Activated naive CD4-positive, alpha-beta T cell treated with anti-CD3 and anti-CD28 coated beads, Interleukin-2, amount 10 ng/mL, durations not matched to agents 7 days and 5 days (primary cell): ENCODE measurements at places on chromosomes 12 and 14.
A peak's percentile ranks its signal among the peaks of the same experiment; 100 is the strongest.

GRCh38 chr12:29545102-29545467 lies 47.6 kb upstream of the OVCH1 start:
- DNase-seq: no peak

GRCh38 chr14:98181768-98182167 lies 1090.2 kb downstream of the BCL11B start:
- no peak for DNase-seq

DNA sequence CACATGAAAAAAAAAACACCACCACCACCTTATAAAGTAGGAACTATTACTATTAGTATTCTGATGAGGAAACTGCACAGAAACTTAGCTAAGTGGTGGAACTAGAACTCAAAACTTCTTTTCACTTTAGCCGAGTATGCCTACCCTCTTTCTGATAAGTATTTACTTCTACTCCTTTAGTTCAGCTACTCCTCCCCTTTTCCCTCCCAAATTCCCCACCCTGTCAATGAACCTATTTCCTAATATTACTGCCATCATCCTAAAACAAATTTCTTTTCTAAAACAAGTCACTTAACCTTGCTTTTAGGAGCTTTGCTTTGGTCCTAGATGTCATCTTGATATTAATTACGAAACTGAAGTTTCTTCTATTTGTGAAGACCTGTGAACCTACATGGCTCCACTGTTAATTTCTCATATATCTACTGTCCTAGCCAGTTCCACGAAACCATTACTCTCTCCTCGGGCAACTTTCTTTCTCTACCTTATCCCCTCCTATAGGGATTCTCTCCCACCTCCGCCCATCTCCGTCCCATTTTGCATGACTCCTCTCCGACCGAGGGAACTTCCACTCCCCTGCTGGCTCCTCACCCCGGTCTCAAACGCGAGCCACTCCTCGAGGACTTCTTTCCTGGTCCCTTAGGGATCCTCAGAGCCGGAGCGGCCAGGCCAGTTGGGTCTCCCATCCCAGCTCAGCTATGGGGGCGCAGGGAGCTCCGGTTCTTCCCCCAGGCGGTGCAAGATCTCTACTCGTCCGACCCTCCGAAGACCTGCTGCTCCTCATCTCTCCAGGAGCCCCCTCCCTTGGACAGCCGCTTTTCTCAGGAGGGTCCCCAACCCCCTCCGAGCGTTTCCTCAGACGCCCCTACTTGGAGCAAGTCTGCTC lies 1.1 kb downstream of the NUMB start:
- DNase-seq: peak; percentile 49

DNA sequence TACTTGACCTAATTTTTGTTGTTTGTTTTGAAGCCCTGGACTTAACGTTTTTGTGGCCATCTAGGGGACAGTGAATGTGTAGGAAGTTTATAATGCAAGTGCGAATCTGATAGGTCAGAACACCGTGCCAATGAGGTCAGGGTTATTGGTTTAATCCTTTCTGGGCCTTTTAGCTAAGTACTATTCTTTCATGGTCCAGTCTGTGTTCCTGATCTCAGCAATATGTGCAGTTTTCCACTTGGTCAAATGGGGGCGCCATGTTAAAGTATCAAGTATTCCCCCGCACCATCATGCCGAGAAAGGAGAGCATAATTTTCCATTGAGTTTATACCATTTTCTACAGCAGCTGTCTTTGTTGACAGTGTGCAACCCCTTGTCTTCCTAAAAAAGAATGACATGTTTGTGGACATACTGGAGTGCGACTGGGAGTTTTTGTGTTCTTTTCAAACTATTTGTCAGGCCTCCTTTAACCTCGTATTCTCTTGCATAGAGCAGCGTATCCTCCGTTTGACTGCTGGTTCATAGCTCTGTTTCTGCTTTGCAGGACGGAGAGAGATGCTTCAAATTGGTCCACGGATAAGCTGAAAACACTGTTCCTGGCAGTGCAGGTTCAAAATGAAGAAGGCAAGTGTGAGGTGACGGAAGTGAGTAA lies 1.3 kb downstream of the AHSA1 start:
- peak; percentile 82 for DNase-seq

GRCh38 chr14:19771895-19772430 lies 1.3 kb upstream of the OR4M1 start:
- no peak for DNase-seq
